ENCODE measurements at places on chromosomes 12 and 14. TPM values are rescaled to one million over a fixed set of nuclear protein-coding genes. Genes with fewer than 3 reads are reported as not detected.

DNA sequence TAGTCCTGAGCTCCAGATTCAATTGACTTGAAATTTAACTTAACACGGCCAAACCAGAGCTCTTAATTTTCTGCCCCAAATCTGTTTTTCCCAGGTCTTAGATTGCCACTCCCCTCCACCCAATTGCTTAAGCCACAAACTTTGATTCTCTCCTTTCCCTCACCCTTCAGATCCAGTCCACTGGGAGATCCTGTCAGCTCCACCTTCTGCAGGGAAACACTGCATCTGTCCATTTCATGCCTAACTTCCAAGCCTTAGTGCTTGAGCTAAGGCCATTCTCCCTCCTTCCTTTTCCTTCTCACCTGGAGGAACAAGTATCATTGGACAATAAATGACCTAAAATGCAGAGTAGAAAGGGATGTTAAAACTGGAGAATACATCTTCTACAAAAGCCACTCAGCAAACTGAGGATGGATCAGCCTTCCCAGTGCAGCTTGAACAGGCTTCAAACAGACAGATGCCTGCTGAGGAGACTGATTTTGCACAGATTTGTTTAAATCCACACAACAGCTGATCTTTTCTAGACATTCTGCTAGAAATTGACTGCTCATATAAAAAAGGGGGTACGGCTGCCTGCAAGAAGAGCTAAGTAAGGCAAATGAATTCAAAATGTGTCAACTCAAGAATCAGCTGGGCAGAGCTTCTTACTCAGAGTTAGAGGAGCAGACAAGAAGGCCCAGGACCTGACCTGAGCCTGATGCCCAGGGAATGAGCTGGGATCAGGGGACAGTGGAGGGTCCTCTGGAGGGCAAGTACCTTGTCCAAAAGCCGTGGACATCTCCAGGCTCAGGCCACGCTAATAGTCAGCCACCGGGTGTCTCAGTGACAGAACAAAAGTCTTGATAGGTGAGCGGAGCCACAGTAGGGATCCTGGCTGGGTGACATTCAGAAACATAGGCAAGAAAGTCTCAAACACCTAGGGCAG, 81.3 kb upstream of the RIC8B start:
- DNase-seq, result no peak
- no peak overlapping the region for H3K4me3 ChIP-seq
- peaks cover 2% of the 10 kb centered on the region for H3K27me3 ChIP-seq
- no peak overlapping the region for H3K27ac ChIP-seq
- no peaks in the 10 kb centered on the region for H3K4me1 ChIP-seq
- H3K36me3 ChIP-seq, result no peaks in the 10 kb centered on the region

- H3K4me1 ChIP-seq, result peaks cover 11% of the 10 kb centered on the region
- DNase-seq, result no peak
These were observed 28.7 kb downstream of the ARID4A start for GRCh38 chr14:58327019-58327418.

The TXNRD1 gene
- total RNA-seq, result 489 TPM

GRCh38 chr12:116366456-116366776, 88.9 kb upstream of the MED13L start:
- H3K27me3 ChIP-seq, result peaks cover 8% of the 10 kb centered on the region
- no peak overlapping the region for H3K4me3 ChIP-seq
- peaks cover 13% of the 10 kb centered on the region for H3K36me3 ChIP-seq
- DNase-seq, result no peak
- H3K4me1 ChIP-seq, result peaks cover 23% of the 10 kb centered on the region
- H3K27ac ChIP-seq, result no peak overlapping the region

DNA sequence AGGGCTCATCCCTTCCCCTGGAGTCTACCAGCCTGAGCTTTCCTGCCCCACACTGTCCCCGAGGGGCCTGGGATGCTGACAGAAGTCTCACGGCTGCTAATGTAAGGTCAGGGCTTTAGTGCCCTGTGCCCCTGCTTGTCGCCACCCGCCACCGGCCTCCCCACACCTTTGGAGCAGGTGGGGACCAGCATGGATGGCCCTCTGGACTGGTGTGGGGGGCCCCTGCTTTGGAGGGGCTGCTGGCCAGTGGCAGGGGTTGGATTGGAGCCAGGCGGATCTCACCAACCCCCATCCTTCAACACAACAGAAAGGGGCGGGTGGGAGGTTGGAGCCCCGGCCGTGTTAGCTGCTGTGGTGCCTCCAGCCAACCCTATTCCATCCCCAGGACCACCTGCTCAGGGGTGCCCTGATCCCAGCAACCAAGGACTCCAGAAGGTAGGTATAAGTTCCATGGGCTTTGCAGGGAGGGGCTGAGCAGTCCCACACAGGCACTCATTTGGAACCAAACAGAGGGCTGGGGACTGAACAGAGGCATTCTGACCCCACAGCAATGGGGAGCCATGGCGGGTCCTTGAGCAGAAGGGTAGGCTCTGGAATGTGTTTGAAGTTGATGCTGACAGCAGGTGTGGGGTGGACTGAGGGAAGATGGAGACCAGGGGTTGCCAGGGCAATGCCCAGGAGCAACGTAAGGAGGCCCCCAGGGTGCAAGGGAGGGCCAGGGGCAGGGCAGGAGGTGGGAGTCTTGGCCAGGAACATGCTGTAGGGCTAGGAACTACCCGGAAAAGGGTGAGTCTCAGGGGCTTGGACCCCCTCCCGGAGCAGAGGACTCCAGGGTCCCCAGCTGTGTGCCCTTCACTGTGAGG, 145.1 kb upstream of the C14orf180 start:
- no peaks in the 10 kb centered on the region for H3K4me1 ChIP-seq
- no peak overlapping the region for H3K27ac ChIP-seq

The POTEG gene
- not detected for total RNA-seq
